Coronary artery (tissue), 2 donors: ENCODE measurements at places on chromosomes 1 and 21.
A peak's percentile ranks its signal among the peaks of the same experiment; 100 is the strongest.

DNA sequence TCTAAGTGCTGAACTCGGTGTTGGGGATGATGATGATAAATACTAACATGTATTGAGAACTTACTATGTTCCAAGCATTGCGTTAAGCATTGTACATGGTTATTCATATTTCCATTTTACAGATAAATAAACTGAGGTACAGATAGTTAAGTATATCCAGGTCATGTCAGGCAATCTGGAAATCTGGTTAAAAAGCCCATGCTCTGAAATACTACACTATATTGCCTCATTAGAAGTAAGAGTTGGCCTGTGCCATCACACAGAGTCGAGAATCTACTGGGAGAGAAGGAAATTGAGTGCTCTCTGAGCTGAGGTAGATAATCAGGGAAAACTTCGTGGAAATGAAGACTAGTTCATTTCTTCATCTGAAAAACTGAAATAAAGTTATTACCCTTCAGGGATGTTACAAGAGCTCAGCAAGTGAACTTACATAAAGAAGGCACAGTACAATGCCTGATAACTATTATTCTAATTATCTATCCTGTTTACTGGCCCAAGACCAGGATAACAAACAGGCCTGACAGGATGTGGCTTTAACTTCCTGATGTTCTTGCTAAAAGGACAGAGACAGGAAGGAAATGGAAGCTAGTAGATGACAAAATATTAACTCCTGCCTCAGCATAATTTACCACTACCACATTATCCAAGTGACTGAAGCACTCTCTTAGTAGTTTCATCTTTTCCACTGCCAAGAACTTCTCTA lies 85.6 kb downstream of the EPS15 start:
- DNase-seq = no peak

GRCh38 chr1:156082309-156083091 lies at the start of gene MEX3A:
TSS of gene MEX3A (minus strand) at chr1:156082465. CDS start at chr1:156081998, 467 bp downstream.
- DNase-seq = no peak

- DNase-seq = no peak
These were observed 13.6 kb upstream of the GPR137B start for GRCh38 chr1:236128646-236129178.

DNA sequence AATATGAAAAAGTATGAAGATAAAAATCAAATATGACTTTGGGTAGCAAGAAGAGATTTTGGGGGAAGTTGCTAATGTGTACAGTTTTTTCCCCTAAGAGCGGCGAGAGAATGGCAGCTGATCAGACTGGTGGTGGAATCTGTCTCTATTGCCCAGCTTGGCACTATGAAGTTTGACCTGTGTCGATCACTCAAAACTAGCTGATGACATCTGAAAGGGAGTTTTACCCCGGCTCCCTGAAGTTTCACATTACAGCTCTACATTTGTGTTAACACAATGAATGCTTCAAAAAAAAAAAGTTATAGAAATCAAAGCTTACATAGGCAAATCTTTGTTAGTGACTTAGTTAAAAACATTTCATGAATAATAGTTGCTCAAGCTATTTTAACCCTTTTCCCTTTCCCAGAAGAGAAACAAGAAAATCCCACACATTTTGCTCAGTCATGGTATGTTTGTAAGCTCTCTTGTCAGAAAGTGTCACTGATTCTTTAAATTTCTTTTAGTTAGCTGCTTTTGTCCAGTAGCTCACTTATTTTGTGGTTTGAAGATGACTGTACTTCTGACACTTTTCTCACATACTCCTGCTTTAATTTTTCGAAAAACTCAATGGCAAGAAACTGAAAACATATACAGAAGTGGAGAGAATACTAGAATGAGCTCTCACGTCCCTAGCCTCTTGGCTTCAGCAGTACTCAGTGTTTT lies 41.3 kb downstream of the DYRK1A start:
- no peak for DNase-seq

DNA sequence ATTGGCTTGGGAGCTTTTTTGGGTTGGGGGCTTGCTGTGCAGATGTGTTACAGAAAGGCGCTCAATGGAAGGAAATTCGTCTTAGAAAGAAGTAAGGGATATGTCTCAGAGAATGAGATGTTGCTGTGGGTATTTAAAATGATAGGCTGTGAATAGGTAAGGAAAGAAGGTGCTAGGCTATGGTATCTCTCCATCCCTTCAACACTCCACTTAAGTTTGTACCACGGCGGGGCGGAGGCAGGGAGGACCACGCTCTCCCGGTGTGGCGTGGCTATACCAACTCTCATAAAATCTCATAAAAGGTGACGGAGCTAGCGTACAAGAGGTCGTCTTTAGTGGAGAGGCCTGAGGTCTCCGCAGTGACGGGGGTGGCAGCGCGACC lies 305 bp upstream of the RPS6KC1 start:
- no peak for DNase-seq

GRCh38 chr1:66729523-66729922 lies 22.7 kb upstream of the DYNLT5 start:
- DNase-seq = no peak

GRCh38 chr1:115545096-115545720 lies 96.6 kb upstream of the VANGL1 start:
- DNase-seq = no peak

- DNase-seq = peak; percentile 82
These were observed 98.9 kb upstream of the BACE2 start for GRCh38 chr21:41068967-41069642.

DNA sequence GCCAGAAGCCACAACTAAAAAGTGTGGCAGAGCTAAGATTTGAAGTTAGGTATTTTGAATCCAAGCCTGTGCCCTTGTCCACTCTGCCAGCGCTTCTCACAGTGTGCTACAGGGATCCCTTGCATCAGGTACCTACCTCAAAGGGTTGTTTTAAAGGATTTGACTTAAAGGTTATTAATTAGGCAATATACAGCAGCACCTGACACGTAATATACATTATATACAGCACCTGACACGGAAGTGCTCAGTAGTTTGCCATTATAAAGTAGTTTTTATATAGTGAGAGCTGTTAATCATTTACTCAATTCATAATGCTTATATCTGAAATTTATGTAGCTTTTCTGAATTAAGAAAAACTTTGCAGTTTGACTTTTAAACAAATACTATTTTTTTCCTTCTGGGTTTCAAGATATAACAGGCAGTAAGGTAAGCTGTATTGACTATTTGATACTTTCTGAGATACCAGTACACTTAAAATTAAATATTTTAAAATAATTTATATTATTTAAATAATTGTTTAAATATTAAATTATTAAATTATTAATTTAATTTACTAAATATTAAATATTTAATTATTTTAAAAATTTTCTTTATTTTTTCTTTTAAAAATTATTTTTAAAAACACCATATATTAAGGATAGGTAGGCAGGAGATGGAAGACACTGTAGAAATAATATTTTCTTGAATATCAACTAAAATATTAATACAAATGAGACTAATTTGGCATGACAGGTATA lies 33.3 kb downstream of the TSNAX start:
- no peak for DNase-seq

DNA sequence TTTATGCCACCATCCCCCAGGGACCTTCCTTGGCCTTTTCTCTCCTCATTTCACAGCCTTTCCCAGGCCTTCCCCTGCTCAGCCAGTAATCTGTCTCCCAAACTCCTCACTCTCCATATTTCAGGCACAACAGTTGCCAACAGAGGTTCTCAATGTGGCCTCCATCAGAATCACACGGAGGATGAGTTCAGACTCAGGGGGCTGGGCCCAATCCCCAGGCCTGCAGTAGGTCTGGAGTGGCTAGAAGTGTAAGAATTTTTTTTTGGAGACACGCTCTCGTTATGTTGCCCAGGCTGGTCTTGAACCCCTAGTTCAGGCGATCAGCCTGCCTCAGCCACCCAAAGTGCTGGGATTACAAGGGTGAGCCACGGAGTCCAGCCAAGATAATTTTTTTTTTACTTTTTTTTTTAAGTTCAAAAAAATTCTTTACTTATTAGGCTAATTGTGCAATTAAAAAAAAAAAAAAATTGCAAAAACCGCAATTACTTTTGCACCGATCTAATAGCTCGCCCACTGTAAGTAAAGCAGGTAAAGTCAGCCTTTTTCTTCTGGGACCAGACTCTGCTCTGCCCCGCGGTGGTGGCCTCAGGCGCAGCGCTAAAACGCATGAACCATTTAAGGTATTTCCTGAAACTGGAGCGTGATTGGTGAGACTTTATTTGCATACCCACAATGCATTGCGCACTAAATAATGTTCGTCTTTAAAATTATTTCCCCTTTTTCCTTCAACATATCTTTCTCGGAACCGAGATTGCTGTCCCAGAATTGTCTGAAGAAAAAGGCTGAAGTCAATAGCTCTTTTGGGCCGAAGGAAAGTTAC lies 18.7 kb downstream of the KIAA2013 start:
- DNase-seq = peak; percentile 96

- DNase-seq = no peak
These were observed 76.3 kb downstream of the TOMM20 start for GRCh38 chr1:235052067-235053008.

- no peak for DNase-seq
These were observed 261.7 kb downstream of the NPHP4 start for GRCh38 chr1:5730272-5731109.

DNA sequence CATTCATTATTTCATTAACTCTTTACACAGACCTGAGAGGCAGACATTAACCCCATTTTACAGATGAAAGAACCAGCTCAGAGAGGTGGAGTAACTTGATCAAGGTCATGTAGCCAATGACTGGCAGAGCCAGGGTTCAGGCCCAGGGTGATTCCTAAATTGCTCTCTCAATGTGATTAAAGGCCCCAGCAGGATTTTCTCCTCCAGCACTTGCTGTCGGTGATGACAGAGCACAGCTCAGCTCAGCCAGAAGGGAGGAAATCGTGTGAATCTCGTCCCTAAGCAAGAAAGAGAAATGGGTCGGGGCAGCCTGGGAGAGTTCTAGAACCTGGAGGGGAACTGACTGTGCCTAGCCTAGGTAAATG lies 19.5 kb upstream of the RNF19B start:
- no peak for DNase-seq

DNA sequence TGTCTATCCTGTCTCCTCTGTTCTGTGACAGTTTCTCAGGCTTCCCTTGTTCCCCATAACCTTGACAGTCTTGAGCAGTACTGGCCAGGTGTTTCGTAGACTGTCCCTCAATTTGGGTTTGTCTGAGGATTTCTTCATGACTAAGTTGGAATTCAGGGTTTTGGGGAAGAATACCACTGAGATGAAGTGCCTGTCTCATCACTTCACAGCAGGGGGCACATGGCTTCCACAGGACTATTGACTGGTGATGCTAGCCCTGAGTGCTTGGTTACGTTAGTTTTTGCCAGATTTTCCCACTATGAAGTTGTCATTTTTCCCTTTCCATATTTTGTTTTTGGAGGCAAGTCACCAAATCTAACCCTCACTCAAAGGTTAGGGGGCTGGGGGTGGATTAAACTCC lies 45.7 kb downstream of the CDCP2 start:
- DNase-seq = no peak

GRCh38 chr1:18539171-18539570 lies 58.4 kb downstream of the KLHDC7A start:
- DNase-seq = peak; percentile 52

- DNase-seq = no peak
These were observed 85.3 kb downstream of the C1orf21 start for GRCh38 chr1:184472136-184472535.

DNA sequence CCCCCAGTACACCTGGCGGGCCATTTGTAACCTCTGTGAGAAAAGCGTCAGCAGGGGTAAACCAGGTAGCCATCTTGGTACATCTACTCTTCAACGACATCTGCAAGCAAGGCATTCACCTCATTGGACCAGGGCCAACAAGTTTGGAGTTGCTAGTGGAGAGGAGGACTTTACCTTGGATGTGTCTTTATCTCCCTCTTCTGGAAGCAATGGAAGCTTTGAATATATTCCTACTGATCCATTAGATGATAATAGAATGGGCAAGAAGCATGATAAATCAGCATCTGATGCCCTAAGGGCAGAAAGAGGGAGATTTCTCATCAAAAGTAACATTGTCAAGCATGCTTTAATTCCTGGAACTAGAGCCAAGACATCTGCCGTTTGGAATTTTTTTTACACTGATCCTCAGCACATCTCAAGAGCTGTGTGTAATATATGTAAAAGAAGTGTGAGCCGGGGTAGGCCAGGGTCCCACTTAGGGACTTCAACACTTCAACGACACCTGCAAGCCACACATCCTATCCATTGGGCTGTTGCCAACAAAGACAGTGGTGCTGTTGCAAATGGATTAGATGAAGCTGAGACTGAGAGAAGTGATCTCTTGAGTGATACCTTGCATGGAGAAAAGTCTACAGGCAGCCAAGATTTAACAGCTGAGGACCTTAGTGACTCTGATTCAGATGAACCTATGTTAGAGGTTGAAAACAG lies 2.7 kb downstream of the ZBED6 start:
- no peak for DNase-seq

GRCh38 chr1:107936498-107937481 lies 28.2 kb downstream of the VAV3 start:
- DNase-seq = no peak

- no peak for DNase-seq
These were observed 5.3 kb upstream of the CD55 start for GRCh38 chr1:207316141-207316540.

DNA sequence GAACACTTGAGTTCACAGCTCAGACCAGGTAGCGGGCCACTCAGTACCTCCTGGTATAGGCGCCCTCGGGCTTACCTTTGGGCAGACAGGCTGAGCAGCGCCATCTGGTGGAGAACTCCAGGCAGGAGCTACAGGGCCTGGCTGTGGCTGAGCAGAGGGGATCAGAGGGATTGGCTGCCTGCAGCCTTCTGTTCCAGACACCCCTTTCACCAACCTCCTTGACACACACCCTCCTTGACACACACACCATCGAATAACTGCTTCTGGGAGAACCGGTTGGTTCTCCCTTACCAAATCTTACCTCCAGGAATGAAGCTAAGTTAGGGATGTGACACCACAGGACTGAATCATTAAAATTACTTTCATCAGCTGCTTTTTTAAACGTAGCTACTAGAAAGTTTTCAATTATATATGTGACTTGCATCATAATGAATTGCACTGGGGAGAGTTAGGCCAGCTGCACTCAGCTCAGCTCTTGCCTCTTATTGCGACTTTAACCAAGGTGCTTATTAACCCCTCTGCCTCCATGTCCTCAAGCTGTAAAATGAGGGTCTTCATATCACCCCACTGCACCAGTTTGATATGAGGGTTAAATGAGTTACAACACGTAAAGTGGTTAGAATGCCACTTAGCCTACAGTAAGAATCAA lies 6.6 kb downstream of the LIN28A start:
- no peak for DNase-seq

DNA sequence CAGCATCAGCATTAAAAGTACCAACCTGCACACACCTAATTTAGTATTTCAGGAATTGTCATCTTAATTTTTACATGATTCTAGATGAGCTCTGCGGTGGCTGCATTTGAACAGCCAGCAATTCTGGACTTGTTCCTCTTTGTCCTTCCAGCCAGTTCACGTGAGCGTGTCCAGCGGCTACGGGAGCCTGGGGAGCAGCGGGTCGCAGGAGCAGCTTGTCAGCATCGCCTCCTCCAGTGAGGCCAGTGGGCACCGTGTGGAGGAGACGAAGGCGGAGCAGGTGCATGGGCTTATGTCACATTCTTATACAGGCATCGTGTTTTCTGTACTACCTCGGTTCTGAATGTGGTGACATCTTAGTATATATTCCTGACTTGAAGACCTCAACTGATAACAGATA lies 25.7 kb downstream of the PER3 start:
- no peak for DNase-seq

- DNase-seq = no peak
These were observed 12.8 kb downstream of the BCAN start for GRCh38 chr1:156654700-156655099.
